Psoas muscle (tissue), 8 donors: ENCODE measurements at places on chromosomes 16 and 17. TPM values are rescaled to one million over a fixed set of nuclear protein-coding genes. Genes with fewer than 3 reads are reported as not detected.

DNA sequence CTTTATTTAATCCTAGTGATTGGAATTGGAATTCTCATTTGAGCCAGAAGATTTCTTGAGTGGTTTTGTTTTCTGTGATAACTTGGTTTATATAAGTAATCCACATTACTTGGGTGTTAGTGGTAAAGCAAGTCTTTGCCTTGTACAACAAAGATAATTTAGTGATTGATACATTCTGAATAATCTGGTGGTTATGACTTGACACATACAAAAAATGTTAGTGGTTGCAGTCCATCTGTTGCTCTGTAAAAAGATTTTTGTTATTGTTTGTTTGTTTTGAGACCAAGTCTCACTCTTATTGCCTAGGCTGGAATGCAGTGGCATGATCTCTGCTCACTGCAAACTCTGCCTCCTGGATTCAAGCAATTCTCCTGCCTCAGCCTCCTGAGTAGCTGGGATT is 13.2 kb downstream of the OMG start:
- no peak for DNase-seq

The ZNF469 gene
- total RNA-seq, result 0.25 TPM

DNA sequence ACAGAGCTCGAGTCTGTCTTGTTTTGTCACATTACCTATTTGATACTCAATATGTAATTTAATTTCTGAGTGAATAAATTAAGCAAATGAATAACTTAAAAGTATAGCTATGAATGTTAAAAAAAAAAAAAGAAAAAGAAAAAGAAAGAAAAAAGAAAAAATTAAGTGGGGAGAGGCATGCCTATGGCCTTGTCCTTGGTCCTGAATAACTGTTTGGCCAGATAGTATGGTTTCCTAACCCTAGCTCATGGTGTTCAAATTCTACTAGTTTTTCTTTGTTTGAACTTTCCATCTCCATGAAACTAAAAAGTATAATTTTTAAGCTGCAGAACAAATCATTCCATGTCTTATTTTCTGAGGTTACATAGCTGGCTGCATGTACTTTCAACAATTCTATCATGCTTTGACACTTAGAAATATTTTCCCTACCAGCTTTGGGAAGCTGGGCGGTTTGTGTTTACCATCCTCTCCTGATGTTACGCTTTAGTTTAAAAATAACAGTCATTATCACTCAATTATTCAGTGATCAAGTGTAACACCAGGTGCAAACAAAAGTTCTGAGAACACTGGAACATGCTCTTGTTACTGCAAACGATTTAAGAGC is 31.8 kb downstream of the TOX3 start:
- DNase-seq, result no peak

The NHLRC4 gene
- 0.39 TPM for total RNA-seq

The MMP2 gene
- total RNA-seq, result 43.0 TPM
